ENCODE measurements at places on chromosomes 6 and 20.

- DNase-seq: no peak
These were observed 25.7 kb downstream of the EPHA7 start for GRCh38 chr6:93393554-93394074.

- peak; percentile 54 for DNase-seq
These were observed 47.0 kb downstream of the OR2B2 start for GRCh38 chr6:27864906-27865849.

- no peak for DNase-seq
These were observed 35.9 kb upstream of the PRL start for GRCh38 chr6:22332711-22333110.

GRCh38 chr6:52361414-52361944, 472 bp upstream of the PAQR8 start:
- DNase-seq: no peak

DNA sequence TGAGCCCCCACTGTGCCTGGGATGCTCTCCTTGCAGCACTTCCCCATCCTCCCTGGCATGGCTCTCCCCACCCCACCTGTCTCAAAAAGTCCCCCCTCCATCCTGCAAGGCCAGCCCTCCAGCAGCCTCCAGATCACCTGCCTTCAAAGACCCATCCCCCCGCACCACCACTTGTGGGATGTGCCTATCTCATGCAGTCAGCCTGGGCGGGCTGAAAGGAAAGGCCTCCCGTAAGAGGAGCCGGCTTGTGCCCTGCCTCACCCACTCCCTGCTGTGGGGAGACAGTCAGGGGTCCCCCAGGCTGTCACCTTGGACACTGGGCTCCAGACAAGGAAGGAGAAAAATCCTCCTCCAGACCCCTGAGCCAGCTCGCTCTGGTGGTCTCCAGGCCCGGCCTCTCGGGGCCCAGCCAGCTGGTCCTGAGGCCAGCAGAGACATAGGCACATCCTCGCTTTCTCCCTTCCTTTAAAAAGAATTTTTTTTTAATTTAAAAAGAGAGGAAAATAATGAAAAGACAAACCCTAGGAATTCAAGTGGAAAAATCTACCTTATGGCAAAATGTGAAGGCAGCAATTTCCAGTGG, 77.3 kb downstream of the GRM4 start:
- no peak for DNase-seq

GRCh38 chr6:113508249-113508648, 348.9 kb upstream of the MARCKS start:
- no peak for DNase-seq

GRCh38 chr20:23702021-23702420, 13.2 kb upstream of the CST4 start:
- DNase-seq: no peak

GRCh38 chr20:10747019-10747418, 73.2 kb upstream of the JAG1 start:
- no peak for DNase-seq

DNA sequence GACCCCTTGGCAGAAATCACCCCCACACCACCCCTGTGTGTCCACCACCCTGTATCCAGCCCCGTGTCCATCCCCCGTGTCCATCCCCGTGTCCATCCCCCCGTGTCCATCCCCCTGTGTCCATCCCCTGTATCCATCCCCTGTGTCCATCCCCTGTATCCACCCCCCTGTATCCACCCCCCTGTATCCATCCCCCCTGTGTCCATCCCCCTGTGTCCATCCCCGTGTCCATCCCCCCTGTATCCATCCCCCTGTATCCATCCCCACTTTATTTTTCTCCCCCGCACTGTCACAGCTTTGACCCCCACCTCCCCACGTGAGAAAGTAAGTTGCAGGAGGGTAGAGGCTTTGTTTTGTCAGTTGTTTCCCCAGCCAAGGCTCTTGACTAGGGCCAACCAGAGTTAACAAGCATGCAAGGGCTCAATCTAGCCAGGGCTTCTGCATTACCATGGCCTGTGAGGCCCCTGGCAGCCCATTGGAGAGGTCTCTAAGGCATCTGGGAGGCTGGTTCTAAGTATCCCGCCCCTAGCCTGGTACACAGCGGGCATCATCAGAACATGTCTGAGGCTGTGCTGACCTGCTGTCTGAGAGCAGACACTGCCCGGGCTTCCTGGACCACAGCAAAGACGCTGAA, 18.1 kb upstream of the SIRPA start:
- DNase-seq: no peak

GRCh38 chr6:170317076-170317475, 10.5 kb downstream of the FAM120B start:
- DNase-seq: no peak

DNA sequence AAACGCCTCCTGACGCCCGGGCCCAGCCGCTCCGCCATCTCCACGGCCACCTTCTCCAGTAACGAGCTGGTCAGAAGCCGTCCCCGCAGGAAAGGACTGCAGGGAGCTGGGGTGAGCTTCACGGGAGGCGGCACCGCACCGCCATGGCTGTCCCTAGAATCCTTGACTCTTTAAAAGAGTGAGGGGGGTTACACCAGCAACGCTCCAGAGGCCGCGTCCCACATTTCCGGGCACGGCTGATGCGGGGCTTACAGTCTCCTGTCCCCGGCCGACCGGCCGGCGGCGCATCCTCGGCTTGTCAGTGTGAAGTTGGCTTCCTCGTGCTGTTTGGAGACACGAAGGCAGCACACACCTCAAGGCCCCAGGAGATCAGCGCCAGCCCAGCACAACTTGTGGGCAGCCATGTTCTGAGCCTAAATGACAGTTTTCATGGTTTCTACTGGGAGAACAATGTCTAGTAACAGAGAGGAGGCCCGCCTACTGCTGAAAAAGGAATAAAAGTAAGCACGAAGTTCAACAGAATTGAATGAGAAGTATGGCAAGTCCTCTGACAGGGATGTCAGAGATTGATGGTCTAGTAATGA, 30.4 kb downstream of the SLC2A4RG start:
- DNase-seq: no peak

DNA sequence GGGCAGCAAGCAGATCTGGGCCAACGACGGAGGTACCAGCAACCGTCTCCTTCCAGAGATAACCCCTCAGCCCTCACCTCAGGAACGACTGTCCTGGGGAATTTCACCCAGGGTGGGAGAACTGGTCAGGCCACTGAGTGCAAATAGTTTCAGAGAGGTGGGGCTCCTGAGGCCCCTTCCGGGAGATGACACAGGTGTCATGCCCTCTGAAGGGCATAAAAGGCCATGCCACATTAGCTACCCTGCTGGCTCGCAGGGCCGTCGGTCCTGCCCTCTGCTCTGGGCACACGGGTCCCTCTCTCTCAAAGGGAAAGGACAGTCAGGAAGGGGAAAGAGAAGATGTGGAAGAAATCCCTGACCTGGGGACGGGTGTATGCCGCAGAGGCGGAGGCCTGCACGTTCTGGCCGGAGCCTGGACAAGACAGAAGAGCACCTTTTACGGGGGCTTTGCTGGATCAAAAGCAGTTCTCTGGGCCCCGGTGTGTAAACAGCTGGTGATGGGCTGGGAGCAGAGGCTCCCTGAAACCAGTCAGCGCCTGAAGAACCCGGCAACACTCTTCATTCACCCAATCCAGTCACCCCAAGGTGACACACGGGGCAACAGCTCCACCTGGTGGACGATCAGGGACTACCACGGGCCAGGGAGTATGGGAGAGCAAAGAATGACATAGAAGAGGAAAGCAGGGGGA, 6.4 kb upstream of the TAF8 start:
- peak; percentile 93 for DNase-seq

DNA sequence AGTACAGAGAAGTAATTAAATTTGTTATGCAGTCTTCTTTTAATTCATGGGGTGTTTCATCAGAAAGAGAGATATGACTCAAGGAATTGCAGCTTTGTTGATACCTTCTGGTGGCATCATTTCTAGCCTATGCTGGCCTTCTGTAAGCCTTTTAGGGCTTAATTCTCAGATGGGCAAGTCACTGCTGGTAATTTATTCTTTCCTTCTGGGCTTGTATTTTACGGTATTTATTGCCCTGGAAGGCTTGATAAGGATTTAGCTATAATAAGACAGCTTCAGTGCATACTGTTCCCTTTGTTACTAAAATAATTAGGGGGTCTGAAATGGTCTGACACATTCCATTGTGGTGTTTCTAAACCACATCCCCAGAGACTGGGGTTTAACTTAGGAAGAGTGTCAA, 57.9 kb upstream of the EMILIN3 start:
- no peak for DNase-seq

GRCh38 chr6:43495409-43495941, 14.7 kb downstream of the LRRC73 start:
- DNase-seq: no peak

GRCh38 chr20:10483691-10484090, 48.6 kb downstream of the SLX4IP start:
- no peak for DNase-seq

DNA sequence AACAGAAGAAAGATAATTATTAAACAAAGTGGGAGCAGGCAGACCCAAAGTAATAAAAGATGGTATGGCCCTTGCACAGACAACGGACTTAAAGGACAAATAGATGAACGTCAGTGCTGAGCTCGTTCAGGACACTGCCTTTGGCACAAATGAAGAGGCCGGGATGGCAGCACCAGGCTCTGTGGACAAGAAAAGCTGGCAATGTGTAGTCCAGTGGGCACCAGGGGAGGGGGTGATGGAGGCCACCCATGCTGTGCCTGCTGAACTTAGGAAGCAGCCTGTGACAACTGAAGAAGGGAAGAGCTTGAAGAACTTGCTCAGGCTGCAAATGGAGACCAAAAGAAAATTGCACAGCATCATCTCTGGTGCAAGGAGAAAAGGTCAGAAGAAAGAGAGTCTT, 131.0 kb downstream of the ANKRD60 start:
- no peak for DNase-seq

DNA sequence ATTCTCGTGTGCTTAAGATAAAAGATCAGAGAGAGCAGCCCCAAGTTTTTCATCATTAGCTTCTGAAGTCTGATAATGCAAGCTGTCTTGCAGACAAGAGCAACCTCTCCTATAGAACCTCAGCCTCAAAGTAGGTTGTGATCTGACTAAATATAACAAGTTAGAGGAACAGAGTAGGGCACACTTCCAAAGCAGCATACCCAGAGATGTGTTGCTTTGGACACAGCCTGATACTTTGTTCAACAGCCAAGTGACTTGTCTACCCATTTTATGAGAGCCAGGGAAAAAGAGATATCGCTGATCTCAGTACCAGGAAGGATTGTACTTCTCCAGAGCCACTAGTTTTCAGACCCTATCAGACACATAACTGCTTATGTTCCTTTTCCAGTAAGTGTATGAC, 44.2 kb upstream of the OPRM1 start:
- no peak for DNase-seq

DNA sequence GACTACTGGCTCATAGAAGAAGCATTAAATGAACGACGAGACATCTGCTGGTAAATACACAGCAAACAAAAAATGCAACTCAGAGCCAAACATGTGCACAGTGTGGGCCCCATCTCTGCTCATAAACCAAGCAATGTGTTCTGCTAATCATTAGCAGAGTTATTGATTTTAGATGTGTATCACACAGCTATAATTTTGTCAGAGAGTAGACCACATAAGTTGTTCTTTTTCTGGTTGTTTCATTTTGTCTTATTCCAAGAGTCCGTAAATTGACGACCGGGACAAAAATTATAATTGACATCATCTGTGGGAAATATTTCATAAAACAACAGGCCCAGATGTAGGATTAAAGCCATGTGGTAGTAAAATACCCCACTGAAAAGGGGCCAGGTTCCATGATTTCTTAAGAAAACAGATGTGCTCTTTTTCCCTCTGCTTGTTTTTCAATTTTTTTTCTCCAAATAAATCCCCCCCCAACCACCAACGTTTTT, 423.6 kb downstream of the HAO1 start:
- DNase-seq: no peak

- DNase-seq: no peak
These were observed 35.3 kb upstream of the CDKN1A start for GRCh38 chr6:36642913-36643817.

DNA sequence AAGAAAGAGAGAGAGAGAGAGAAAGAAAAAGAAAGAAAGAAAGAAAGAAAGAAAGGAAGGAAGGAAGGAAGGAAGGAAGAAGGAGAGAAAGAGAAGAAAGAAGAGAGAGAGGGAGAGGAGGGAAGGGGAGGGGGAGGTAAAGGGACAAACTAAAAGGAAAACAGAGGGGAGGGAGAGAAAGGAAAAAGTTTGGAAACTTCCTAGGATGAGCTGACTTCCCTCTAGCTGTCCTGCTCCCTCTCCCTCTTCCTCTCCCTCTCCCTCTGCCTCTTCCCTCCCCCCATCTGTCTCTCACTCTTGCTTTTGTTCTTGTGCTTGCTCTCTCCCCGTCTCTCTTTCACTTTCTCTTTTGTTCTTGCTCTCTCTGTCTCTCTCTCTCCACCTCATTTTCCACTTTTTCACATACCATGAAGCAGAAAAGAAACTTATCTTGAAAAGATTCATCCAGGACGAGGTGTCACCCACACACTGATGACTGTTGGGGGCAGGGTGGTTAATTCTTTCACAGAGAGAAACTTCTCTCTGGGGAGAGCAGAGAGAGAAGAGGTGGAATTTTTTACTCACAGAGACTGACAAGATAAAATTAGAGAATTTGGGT, 56.4 kb upstream of the DUSP22 start:
- DNase-seq: peak; percentile 43

- no peak for DNase-seq
These were observed 40.3 kb upstream of the XRN2 start for GRCh38 chr20:21262812-21263211.

- no peak for DNase-seq
These were observed 19.1 kb upstream of the ZSCAN23 start for GRCh38 chr6:28462401-28462800.

DNA sequence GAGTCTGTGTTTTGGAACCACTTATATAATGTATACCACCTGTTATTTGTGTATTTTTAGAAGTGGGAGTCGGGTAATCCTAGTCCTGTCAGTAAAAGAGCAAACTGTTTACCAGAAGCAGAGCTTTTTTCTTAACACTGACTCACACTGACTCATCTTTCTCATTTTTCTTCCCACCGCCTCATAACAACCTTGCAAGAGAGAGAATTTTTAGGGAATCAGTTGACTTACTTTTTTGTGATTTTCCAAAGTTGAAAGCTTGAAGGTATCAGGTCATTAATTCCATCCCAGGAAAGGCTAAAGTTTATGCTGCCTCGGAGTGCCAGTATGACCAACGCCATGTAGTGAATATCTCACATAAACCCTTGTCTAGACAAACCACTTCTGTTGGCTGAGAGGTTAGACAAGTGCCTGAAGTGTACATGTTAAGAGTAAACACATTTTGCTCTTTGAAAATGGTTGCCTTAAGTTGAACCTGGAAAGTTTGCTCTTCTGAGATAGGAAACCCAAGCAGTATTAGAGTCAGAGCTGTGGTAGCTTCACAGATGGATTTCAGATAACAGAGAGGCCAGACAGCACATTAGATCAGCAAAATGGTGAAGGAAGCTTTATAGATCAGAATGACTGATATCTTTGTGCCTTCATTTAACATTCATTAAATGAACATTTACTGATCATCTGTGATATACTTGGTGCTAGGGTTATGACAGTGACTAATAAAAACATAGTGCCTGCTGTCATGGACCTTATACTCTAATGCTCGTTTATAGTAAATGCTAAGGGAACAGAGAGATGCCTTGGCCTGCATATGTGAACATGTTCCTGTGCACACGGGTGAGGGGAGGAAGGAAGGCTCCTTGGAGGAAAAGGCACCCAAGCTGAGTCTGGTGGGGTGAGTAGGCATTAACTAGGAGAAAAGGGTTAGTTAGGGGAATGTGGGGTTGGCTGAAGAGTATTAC, 29.1 kb upstream of the PKIG start:
- DNase-seq: no peak

Measured in stimulated activated CD4-positive, alpha-beta T cell treated with anti-CD3 and anti-CD28 coated beads, Interleukin-4, amount 100 ng/mL, for 4 hours (primary cell).